Activated CD8-positive, alpha-beta memory T cell treated with anti-CD3 and anti-CD28 coated beads for 36 hours (primary cell): ENCODE measurements at places on chromosomes 6 and 20. TPM values are rescaled to one million over a fixed set of nuclear protein-coding genes. Genes with fewer than 3 reads are reported as not detected.

MLN gene
- total RNA-seq, result not detected

CYP21A2 gene
- total RNA-seq, result 0.23 TPM

SLC22A23 gene
- total RNA-seq, result 0.17 TPM

RALGAPA2 gene
- total RNA-seq, result 15.1 TPM

FERMT1 gene
- total RNA-seq, result 0.11 TPM

CYP39A1 gene
- total RNA-seq, result not detected

SNAP25 gene
- total RNA-seq, result 0.17 TPM

TREM1 gene
- total RNA-seq, result not detected
